ENCODE measurements at places on chromosomes 2 and 18.

GRCh38 chr2:160489111-160489510 is 4.5 kb downstream of the RBMS1 start:
- DNase-seq: no peak

DNA sequence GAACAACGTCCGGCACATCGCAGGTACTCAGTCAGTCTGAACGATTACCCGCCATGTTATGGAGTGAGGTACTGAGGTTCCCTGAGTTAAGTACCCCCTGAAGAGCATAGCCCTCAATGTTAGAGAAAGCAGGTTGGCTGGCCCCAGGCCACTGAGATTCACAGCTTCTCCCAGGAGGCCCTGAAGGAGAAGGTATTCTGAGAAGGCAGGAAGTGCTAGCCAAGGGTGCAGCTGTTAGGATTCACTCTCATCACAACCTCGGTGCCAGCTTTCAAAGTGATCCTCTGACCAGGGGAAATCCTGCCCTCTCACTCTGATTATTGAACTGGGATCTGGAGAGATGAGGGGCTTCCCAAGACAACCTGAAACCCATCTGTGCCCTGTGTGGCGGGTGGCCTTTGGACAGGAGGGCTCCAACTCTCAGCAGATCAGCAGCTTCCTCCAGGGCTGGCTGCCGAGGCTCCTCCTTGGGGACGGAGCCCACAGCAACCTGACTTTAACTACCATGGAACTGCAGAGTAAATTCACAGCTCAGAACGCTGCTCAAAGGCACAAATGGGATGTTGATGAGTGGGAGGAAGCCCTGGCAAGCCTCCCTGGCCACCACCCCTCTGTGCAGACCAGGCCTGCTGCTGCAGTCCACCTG is 7.8 kb downstream of the EHD3 start:
- DNase-seq: no peak

- DNase-seq: no peak
Measured at GRCh38 chr2:134141598-134142340, 112.1 kb upstream of the MGAT5 start.

DNA sequence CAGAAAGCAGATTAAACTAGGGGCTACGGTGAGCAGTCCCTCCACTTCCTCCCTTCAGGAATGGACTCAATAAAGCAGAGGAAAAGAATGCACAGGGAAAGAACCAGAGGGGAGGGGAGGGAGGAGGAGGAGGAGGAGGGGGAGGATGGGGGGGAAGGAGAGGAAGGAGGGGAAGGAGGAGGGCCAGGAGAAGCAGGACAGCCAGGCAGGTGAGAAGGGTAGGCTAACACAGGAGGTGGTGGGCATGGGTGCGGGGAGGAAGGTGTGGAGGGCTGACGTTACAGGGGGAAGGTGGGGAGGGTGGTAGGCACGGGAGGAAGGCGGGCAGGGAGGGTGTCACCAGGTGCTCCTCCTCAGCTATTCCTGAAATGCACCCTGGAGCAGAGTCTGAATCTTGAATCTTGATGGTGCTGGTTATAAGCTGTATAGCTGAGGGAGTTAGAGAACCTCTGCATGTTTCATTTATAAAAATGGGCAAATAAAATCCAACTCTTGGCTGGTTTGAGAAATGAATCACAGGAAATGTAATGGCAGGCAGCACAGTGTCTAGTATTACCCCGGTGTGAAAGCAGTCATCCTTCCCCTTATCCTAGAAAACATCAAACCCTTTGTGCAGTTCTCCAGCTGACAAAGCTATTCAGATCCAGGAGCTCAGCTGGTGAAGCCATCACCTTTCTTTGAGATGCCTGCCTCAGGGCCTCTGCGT is 3.4 kb downstream of the TMEM18 start:
- no peak for DNase-seq

GRCh38 chr2:112870841-112871835 is 34.6 kb upstream of the IL1B start:
- DNase-seq: no peak
